ENCODE measurements at places on chromosomes 12 and 14.
A peak's percentile ranks its signal among the peaks of the same experiment; 100 is the strongest.

DNA sequence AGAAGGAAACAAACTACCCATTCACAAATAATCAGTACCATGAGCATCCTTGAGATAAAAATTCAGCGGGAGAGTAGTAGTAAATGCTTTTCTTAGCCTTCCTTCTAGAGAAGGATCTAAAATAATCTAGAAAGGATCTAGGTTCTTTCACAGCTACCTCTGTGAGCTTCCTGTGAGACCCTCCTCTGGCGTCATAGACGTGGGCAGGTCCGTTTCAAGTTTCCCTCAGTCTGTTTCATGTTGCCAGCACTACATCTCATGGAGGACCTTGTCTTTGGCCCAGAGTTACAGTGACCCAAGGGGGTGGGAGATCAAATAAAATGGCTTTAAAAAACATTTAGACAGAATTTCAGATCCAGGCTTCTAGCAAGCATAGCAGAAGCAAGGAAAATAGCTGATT, 13.6 kb downstream of the DAAM1 start:
- DNase-seq, result no peak

DNA sequence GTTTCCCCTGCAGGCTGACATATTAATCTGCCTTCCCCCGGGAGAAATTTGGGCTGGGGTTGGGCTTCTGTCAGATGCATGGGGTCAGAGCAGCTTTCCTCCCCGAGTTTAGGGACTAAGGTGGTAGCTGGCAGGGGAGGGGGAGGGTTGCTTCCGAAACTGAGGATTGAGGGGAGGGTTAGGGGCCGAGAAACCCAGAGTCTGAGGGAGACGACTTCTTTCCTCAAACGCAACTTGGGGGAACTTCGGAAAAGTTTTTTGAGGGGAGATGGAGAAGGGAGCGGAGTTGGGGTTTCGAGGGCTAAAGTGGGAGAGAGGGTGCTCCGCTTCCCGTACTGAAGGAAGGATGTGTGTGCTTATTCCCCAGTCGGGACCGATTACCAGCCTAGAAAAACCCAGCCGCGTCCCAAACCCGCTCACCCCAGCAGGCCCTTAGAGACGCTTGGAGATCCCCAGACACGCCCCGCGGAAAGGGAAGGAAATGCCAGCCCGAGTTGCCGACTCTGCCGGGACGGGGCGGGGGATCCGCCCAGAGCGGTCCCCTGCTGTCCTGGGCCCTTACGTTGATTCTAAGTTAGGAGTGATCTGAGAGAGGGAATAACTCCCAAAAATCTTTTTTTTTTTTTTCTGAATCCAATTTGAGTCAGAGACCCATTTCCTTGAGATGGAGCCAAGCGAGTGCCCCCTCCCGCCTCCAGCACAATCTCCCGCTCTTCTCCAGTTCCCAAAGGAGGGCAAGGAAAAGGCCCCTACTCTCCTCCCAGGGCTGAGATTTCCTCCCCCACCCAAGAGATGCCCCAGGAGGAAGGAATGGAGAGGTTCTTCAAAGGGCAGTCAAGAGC, 61.9 kb downstream of the SMUG1 start:
- DNase-seq, result no peak

- DNase-seq, result no peak
Measured at GRCh38 chr12:25993901-25994651, 35.6 kb downstream of the RASSF8 start.

- no peak for DNase-seq
Measured at GRCh38 chr14:99602054-99602787, 1.8 kb downstream of the CCDC85C start.

DNA sequence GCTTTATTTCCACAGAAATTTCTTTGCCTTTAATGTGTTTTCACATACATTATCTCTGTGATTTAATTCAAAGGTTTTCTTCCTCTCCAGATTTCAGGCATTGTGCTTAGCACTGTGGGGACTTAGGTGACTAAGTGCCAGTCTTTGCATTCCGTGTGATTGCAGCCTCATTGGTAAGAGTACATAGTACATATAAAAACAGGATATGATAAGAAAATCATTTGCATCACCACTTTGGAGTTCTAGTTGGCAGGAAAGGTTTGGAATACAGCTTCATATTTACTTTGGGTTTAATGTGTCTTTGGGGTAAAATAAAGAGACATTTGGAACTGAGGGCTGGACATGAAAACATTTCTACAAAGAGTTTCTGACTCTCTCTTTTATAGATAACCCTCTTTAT, 37.8 kb upstream of the C12orf75 start:
- DNase-seq, result no peak

GRCh38 chr12:16003460-16003859, 92.3 kb downstream of the DERA start:
- DNase-seq, result no peak

- no peak for DNase-seq
Measured at GRCh38 chr12:88844426-88844825, 264.2 kb upstream of the KITLG start.

GRCh38 chr12:31737345-31737744, 8.5 kb upstream of the AMN1 start:
- DNase-seq, result no peak

DNA sequence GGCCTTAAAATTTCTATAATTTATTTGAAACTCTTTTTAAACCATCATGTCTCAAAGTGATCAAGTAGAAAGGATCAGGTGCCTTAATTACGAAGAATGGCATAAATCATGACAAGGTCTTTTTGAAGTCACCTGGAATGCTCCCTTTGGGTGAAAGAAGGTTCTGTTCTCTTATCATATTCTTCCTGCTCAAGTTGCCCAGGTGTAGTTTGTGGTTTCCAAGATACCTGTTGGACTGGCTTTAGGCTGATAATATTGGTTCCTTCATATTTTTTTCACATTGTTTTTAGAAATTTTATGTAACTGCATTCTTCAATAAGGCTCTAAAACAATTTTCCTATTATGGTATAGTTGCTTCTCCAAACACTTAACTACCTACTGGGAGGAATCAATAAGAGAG, 29.2 kb downstream of the RASSF3 start:
- DNase-seq, result no peak

DNA sequence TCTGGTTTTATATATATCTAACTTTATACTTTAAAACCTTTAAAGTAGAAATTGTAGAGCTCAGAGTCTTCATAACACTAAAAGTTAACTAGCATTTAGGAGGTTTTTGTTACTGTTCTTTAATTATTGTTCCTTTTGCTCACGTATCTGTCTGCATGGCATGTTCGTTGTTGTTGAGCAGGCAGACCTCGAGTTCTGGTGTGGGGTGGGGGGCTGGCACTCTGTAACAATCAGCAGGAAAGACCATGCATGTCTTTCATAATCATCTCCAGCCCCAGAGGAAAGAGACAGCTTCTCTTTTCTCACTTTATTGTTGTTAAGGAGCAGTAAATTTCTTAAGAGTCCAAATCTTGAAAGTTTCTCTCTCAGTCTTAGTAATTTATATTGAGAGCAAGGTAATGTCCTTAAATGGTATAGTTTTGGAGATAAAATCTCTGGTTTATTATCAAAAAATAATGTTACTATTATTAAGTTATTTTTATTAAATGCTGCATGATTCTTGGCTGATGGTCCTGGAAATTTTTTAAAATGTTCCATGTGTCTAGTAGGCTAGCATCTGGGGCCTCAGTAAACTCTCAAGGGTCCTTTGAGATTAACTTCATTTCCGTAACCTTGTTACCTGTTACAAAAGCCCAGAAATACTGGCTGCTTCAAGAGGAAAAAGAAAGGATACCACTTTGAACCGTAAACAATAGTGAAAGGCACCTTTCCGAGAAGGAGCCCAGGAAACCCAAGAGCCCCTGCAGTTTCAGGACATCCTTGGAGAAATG, 30.3 kb downstream of the CKB start:
- no peak for DNase-seq

GRCh38 chr14:23478109-23478759, 8.7 kb downstream of the NGDN start:
- peak; percentile 45 for DNase-seq

- no peak for DNase-seq
Measured at GRCh38 chr14:79961197-79961596, 250.1 kb downstream of the DIO2 start.

DNA sequence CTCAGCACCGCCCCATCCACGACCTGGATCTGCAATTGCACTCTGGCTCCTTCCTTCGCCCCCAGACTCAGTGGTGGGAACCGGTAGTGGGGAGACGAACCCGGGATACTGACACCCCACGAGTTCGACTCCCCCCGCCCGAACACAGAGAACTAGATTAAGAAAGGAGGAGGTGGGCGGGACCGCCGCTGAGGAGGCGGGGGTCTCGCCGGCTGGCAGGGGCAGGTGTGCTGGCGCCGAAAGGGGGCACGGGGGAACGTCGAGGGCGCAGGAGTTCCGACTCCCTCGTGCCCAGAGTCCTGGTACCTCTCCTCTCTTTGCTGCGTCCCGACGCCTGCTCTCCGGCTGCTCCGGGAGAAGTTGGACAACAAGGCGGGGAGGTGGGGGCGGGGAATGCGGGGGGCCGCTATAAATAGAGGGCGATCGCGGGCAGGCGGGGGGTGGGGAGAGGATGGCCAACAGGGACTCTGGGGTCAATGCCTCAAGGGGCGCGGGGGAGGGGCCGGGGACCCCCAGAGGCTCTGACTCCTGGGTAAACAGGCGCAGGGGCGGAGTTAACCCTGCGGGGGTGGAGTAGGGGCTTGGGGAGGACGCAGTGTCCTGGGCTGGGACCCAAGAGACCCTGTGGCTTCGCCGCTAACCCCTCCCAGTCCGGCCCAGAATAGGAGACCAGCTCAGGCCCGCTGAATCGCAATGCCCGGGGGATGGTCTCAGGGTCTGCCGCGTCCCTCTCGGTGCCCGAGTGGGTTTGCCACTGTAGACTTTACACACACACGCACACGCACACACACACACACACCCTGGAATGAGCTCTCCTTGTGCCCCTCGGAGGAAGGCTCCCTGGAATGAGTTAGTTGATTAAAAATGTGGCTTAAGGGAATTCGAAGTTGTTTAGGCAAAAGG, 761 bp upstream of the NDRG2 start:
- no peak for DNase-seq

GRCh38 chr12:89472508-89472907, 52.1 kb downstream of the GALNT4 start:
- no peak for DNase-seq

DNA sequence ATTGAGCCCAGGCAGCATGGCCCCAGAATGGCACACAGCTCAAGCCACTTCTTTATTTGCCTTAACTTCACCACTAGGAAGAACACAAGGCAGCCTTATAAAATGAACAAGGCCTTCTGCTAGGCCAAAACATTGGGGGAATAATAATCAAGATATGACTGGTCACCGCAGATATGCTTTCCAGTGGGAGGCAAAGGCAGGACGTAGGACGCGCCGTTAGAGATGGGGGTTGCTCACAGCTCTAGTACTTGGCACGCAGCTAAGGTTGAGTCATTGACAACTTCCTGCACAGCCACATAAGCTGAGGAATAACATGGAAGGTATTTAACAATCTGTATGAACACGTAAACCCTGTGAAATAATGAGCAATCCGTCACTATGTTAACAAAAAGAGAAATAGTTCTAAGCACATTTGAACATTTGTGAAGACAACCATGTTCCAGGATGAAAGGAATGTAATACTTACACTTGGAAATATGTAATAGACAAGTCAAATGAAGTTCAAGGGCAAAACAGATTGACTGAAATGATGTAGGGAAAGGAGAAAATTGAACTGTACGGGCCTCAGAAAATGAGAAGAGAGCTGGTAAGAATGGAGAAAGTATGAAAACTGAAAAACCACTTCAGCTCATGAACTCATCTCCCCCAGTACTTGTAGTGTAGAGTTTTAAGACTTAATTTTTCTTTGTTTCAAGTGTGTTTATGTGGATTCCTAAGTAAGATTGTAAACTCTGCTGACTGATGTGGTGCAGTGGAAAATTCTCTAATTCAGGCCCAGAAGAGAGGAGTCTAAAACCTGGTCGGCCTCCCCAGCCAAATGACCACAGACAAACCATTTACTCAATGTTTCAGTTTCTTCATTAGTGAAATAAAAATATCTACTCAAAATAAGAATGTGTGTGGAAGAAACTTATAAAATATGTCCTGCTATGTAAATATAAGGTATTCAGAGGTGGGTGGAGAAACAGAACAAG, 59.3 kb upstream of the CCDC91 start:
- DNase-seq, result no peak

DNA sequence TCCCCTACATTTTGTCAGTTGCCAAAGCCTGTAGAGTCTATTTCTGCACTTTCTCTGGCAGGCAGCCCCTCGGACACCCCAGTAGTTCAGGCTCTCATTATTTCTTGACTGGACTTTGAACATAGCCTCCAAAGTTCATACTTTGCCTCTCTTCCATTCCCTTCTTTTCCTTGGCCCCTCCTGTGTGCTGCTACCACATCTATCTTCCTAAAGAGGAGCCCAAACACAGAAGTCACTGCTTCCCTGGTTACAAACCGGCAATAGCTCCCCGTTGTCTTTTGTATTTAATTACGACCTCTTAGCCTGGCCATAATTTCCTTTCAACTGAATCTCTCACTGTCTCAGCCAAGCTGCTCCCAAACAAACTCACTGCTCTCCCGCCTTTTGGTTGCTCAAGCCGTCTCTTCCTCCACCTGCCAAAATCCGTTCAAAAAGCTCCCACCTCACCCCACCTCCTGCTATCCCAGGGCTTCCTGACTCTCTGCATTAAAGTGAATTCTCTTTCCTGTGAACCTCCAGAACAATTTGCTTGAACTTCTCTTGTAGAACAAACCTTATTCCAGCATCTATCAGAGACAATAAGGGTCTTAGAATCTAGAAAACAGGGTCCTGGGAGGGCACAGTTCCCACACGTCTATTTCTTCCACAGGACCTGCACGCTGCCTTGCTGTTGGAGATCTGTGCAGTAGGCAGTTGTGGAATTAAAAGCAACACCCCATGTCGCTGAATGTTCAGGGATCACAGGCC, 46.9 kb downstream of the PRMT8 start:
- DNase-seq, result peak; percentile 23

DNA sequence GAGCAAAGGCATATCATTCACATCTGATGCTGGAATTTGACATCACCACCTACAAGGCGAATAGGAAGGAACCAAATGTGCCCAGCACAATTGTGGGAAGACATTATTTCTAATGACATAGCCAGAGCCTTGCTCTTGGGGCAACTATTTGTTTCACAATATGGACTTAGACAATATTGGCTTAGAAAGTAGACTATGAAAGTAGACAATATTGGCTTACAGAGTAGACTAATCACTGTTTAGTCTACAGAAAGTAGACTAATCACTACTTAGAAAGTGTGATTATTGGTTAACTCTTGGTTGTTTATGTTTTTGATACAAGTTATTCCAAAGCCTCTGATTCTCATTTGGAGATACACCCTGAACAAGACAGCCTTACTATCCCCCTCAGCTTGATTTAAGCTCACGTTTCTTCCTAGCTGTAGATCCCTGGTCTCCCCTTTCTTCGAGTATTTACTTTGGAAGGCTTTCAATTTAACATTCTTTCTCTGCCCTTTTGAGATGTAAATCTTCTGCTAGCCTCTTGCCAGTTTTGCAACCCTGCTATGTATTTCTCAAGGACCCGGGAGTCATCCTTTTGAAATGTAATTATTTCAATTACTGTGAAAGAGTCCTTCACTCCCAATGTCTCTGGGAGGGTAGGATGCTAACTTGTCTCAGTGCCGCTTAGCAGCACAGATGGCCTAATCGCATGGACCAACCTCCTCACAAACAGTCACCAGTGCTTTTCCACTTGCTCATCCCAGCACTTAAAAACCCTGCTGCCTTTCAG, 843.2 kb downstream of the GALC start:
- DNase-seq, result no peak
